ENCODE measurements at places on chromosomes 13 and 19. TPM values are rescaled to one million over a fixed set of nuclear protein-coding genes. Genes with fewer than 3 reads are reported as not detected.

Gene GRK1
- not detected for total RNA-seq

Gene RETN
- total RNA-seq, result not detected

DNA sequence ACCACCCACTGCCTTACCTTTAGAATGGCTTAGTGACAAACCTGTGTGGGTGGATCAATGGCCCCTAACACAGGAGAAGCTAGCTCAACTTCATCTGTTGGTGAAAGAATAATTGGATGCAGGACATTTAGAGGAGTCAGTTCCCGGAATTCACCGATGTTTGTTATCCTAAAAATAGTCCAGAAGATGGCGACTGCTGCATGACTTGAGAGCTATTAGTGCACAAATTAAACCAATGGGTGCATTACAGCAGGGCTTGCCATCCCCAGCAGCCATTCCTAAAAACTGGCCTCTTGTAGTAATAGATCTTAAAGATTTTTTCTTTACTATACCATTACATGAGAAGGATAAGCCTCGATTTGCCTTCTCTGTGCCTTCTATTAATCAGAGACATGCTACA is 46.8 kb upstream of the ZNF726 start:
- no peaks in the 10 kb centered on the region for H3K36me3 ChIP-seq
- H3K4me3 ChIP-seq, result no peak overlapping the region
- H3K27me3 ChIP-seq, result no peaks in the 10 kb centered on the region
- H3K4me1 ChIP-seq, result no peaks in the 10 kb centered on the region
- no peak overlapping the region for H3K27ac ChIP-seq
- no peak for DNase-seq

- no peak for DNase-seq
- peak overlapping the region; percentile 42 for H3K27ac ChIP-seq
- no peak overlapping the region for H3K4me3 ChIP-seq
- H3K4me1 ChIP-seq, result peaks cover 10% of the 10 kb centered on the region
Observed at GRCh38 chr13:49185264-49185663, 34.9 kb upstream of the MLNR start.

- no peak overlapping the region for H3K27ac ChIP-seq
- peaks cover 7% of the 10 kb centered on the region for H3K4me1 ChIP-seq
- no peaks in the 10 kb centered on the region for H3K27me3 ChIP-seq
- no peak for DNase-seq
Observed at GRCh38 chr19:18161636-18162002, 8.7 kb downstream of the PIK3R2 start.

- DNase-seq, result no peak
- no peak overlapping the region for H3K27ac ChIP-seq
- no peaks in the 10 kb centered on the region for H3K4me1 ChIP-seq
- no peaks in the 10 kb centered on the region for H3K27me3 ChIP-seq
Observed at GRCh38 chr13:49481788-49482187, 14.0 kb upstream of the PHF11 start.

GRCh38 chr13:32548837-32549236 is 10.2 kb upstream of the N4BP2L2 start:
- H3K4me3 ChIP-seq, result no peak overlapping the region
- peaks cover 2% of the 10 kb centered on the region for H3K27me3 ChIP-seq
- DNase-seq, result no peak
- H3K4me1 ChIP-seq, result no peaks in the 10 kb centered on the region
- peaks cover 2% of the 10 kb centered on the region for H3K36me3 ChIP-seq

DNA sequence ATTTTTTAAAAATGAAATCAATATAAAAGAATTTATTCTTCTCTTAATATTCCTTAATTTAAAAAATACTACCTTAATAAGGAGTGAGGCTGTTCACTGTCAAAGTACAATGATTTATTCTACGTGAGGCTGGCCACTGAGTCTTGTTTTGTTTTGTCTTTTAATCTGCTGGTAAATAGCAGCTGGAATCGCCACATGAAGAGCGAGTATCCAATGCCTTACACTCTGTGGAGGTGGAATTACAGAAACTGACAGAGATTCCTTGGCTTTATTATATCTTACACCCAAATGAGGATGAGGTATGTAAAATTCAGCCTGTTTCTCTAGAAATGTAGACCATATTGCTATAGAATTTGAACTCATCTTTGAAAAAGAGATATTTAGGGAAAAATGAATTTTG is 52.9 kb upstream of the AKAP11 start:
- no peaks in the 10 kb centered on the region for H3K27me3 ChIP-seq
- H3K27ac ChIP-seq, result no peak overlapping the region
- H3K4me1 ChIP-seq, result no peaks in the 10 kb centered on the region
- H3K4me3 ChIP-seq, result no peak overlapping the region
- DNase-seq, result no peak

DNA sequence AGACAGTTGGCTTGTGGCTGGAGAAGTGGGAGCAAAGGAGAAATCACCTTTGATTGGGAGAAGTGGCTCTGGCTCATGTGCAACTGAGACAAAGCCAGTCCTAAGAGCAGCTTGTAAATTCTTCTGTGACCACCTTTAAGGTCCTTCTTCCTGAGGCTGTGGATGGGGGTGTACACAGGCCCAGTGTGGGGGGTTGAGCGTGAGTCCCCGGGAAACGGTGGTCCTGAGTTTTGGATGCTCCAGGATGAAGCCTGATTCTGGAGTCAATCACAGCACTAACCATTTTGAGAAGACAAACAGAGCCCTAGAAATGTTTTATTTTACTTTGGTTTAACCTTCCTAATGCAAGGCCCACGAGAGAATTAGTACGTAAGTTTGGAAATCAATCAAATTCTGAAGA is 3.9 kb upstream of the CEBPA start:
- no peak for DNase-seq
- H3K27ac ChIP-seq, result no peak overlapping the region
- H3K4me3 ChIP-seq, result no peak overlapping the region
- no peaks in the 10 kb centered on the region for H3K4me1 ChIP-seq
- H3K36me3 ChIP-seq, result no peaks in the 10 kb centered on the region
- peaks cover 41% of the 10 kb centered on the region for H3K27me3 ChIP-seq

DNA sequence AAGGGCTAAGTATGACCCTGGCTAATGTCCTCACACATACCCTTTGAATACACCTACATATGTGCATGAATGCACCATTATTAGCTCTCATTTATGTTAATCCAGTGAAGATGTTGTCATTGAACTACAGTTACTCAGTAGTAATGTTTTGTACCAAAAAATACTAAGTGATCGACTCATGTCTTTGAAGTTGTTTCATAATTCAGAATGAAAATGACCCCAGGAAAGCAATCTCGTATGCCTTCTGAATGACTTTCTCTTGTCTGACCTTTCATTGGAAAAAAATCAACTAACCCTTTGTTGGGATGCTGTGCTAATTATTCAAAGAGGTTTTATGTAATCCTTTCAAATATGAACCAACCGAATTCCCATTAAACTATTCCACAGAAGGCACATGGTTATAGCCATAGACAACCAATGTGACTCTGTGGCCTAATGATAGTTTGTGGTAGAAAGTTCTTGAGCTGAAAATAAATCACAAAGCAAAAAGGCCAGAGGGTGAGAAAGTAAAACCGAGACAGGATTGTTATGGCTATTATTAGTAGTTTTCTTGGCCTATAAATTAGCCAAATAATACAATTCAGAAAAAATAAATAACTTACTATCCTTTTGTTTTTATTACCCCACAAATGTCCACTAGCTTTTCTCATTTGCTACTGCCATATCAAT is 86.8 kb upstream of the STARD13 start:
- DNase-seq, result no peak
- H3K4me1 ChIP-seq, result peaks cover 5% of the 10 kb centered on the region
- peaks cover 5% of the 10 kb centered on the region for H3K27me3 ChIP-seq
- H3K36me3 ChIP-seq, result no peaks in the 10 kb centered on the region

DNA sequence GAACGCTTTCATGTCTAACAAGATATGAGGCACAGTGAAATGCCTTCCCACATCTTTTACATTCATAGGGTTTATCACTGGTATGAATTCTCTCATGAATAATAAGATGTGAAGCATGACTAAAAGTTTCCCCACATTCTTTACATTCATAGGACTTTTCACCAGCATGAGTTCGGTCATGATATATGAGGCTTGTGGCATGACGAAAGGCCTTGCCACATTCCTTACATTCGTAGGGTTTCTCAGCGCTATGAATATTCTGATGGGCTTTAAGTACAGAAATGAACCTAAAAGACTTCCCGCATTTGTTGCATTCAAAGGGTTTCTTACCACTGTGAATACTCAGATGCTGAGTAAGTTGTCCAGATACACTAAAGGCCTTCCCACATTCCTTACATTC is 21.3 kb downstream of the ZNF607 start:
- peaks cover 60% of the 10 kb centered on the region for H3K36me3 ChIP-seq
- H3K27ac ChIP-seq, result no peak overlapping the region
- DNase-seq, result no peak
- H3K27me3 ChIP-seq, result no peaks in the 10 kb centered on the region
- H3K4me3 ChIP-seq, result no peak overlapping the region

DNA sequence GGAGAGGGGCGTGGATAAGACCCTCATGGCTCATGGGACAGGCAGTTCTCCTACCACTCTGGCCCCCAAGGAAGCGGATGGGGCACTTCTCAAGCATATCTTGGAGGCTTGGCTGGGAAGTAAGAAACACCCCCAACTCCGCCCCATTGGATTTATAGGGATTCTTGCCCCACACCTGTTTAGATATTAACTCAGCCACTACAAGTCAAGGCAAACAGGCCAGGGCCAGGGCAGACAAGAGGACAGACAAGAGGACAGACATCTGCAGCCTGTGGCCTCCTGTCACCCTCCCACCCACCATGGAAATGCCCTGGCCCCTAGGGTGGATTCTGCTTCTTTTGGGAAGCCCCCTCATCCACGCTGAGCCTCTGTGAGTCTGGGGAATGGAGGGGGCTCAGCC is 24.1 kb downstream of the RDH8 start:
- H3K36me3 ChIP-seq, result no peaks in the 10 kb centered on the region
- H3K4me1 ChIP-seq, result no peaks in the 10 kb centered on the region
- H3K27ac ChIP-seq, result no peak overlapping the region
- H3K4me3 ChIP-seq, result no peak overlapping the region

DNA sequence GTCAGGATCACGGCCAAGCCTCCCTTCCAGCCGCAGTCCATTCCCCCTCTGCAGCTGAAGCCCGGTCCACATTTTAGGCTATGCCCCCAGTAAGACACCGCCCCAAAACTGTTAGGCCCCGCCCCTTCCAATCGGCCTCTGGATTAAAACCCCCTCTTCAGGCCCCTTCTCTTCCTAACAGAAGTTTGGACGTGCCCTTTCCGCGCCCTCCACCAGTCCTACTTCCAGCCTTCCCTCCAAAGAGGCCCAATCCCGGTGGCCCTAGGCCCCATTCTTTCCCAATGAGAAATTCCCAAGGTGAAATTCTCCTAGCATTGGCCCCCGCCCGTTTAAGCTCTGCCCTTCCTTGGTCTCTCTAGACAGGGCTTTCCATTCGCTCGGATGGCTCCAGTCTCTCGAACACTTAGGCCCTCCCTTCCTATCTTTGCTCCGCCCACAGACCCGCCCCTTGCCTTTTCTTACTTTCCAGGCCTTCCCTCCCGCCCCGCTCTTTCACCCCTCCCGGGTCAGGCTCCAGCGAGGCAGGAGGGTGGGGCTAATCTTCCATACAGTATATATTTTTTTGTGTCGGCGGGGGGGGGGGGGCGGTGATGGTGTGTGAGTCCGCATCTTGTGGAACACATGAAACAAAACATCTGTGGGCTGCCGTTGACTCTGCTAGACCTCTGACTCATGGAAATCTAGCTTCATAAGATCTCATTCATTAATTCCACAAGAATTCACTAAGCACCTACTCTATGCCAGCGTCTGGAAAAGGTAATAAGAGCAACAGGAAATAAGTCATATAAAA is 13.6 kb downstream of the LTBP4 start:
- H3K4me1 ChIP-seq, result peaks cover 36% of the 10 kb centered on the region
- peak; percentile 90 for DNase-seq
- H3K27me3 ChIP-seq, result no peaks in the 10 kb centered on the region
- peaks cover 10% of the 10 kb centered on the region for H3K36me3 ChIP-seq
- H3K4me3 ChIP-seq, result peak overlapping the region; percentile 91

GRCh38 chr13:48695776-48696175 is 42.0 kb downstream of the CYSLTR2 start:
- H3K4me3 ChIP-seq, result no peak overlapping the region
- no peaks in the 10 kb centered on the region for H3K27me3 ChIP-seq
- no peak for DNase-seq
- H3K36me3 ChIP-seq, result peaks cover 10% of the 10 kb centered on the region
- H3K4me1 ChIP-seq, result no peaks in the 10 kb centered on the region

DNA sequence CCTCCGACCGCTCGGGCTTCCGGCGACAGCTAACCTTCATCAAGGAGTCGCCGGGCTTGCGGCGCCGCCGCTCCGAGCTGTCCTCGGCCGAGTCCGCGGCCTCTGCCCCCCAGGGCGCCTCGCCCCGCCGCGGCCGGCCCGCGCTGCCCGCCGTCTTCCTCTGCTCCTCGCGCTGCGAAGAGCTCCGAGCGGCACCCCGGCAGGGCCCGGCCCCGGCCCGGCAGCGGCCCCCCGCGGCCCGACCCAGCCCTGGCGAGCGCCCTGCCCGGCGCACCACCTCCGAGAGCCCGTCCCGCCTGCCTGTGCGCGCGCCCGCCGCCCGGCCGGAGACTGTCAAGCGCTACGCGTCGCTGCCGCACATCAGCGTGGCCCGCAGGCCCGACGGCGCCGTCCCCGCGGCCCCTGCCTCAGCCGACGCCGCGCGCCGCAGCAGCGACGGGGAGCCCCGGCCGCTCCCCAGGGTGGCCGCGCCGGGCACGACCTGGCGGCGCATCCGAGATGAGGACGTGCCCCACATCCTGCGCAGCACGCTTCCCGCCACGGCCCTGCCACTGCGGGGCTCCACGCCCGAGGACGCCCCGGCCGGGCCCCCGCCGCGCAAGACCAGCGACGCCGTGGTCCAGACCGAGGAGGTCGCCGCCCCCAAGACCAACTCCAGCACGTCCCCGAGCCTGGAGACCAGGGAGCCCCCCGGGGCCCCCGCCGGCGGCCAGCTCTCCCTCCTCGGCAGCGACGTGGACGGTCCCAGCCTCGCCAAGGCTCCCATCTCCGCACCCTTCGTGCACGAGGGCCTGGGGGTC is 9.6 kb downstream of the C19orf25 start:
- no peak overlapping the region for H3K27ac ChIP-seq
- no peaks in the 10 kb centered on the region for H3K36me3 ChIP-seq
- no peak for DNase-seq
- peaks cover 6% of the 10 kb centered on the region for H3K4me1 ChIP-seq

GRCh38 chr13:24631922-24632321 is 48.3 kb upstream of the ATP12A start:
- no peak overlapping the region for H3K4me3 ChIP-seq
- peaks cover 37% of the 10 kb centered on the region for H3K4me1 ChIP-seq
- peaks cover 2% of the 10 kb centered on the region for H3K36me3 ChIP-seq
- no peaks in the 10 kb centered on the region for H3K27me3 ChIP-seq

All from activated CD8-positive, alpha-beta memory T cell treated with anti-CD3 and anti-CD28 coated beads, Interleukin-2, amount 10 ng/mL, durations not matched to agents 7 days and 5 days (primary cell).